T-helper 1 cell (primary cell): ENCODE measurements at places on chromosomes 7 and 10.

DNA sequence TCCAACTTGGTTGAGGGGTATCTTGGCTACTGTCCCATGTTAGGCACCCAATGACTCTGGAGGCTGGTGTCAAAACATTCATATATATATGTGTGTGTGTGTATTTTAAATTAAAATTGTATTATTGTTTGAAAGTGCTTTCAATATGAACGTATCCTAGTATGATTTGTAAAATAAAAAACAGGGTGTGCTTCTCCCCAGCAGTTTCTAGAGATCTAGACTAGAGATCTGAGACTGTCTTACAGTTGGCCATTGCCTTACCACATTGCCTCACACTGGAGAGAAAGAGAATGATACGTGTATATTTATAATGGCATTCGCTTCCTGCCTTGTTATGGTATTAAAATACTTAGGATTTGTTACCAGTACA, 1.2 kb downstream of the BAG3 start:
- DNase-seq, result no peak

DNA sequence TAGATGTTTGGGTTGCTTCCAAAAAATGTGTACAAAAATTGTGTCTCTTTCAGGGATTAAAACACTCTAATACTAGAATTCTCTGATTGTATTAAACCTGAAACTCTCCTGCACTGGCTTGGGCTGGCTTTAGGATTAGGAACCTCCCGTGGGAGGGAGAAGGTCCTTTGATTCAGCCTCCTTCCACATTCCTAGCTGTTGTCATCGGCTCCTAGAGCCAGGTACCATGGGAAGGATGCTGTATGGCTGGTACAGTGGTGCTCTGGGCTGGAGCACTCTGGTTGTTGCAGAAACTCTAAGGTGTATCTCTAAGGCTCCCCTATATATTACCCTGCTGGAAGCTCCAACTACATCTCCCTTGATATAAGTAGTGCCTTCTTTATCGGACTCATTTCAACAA, 245.2 kb upstream of the FOXK1 start:
- DNase-seq, result no peak

DNA sequence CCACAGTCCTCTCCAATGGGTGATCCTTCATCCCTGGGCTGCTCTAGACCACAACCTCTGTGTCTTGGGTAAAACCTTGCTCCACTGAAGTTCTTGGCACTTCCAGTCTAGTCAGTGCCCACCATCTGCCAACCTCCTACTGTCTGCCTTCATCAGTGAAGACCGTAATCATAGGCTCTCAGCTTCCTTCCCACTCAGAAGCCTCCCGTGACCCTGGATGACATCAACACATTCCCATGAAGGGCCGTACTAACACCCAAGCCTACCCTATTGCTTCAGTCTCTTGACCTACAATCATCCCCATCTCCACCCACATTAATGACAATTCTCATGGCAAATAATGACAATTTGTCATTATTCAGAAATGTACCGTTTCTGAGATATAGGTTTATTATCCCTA, 27.6 kb upstream of the GARS1 start:
- DNase-seq, result no peak

DNA sequence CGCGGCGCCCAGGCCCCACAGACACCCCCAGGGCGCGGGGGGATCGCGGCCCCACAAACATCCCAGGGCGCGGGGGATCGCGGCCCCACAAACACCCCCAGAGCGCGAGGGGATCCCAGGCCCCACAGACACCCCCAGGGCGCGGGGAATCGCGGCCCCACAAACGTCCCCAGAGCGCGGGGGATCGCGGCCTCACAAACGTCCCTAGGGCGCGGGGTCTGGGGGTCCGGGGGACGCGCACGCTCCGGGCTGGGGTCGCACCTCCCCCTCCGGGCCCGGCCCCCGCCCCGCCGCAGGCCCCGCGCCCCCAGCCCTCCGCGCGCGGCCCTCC, 382 bp downstream of the DIP2C start:
- no peak for DNase-seq

GRCh38 chr7:155701972-155702544, 57.6 kb downstream of the RBM33 start:
- DNase-seq, result no peak

DNA sequence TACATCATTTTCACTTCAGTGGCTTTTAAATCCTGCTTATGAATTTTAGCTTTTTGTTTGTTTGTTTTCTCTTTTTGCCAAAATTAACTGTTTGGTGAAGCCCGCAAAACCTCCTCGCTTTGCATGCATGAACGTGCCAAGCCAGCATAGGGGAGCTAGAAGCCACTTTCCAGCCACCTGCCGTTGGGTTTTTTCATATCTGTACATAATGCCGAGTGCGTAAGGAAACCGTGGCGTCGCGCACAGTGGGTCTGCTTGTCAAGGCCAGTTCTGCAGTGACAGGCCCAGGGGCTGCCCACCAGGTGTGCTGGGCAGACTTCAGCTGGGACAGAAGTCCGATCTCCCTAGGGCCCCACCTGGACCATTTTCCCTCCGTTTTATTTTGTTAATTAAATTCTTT, 41.1 kb downstream of the WIPI2 start:
- DNase-seq, result no peak

DNA sequence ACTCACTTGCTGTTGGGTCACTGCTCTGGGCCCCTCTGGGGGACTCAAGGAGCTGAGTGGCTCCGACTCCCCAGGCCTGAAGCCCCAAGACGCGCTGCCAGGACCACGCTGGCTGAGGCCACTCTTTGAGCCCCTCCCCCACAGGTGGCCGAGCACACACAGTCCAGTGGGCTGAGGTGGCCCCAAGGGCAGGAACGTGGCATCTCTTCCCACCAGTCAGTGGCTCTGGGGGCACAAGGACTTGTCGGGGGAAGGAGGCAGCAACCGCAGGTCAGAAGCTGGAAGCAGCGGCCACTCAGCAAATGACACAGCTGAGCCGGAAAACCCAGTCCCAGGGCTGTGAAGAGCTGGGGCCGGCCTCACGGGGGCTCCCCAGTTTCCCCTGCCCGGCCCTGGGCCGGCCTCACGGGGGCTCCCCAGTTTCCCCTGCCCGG, 24.1 kb downstream of the GRIFIN start:
- no peak for DNase-seq

GRCh38 chr10:14742815-14743214, 31.9 kb downstream of the FAM107B start:
- no peak for DNase-seq

GRCh38 chr10:117928741-117929140, 118.0 kb downstream of the RAB11FIP2 start:
- DNase-seq, result no peak

DNA sequence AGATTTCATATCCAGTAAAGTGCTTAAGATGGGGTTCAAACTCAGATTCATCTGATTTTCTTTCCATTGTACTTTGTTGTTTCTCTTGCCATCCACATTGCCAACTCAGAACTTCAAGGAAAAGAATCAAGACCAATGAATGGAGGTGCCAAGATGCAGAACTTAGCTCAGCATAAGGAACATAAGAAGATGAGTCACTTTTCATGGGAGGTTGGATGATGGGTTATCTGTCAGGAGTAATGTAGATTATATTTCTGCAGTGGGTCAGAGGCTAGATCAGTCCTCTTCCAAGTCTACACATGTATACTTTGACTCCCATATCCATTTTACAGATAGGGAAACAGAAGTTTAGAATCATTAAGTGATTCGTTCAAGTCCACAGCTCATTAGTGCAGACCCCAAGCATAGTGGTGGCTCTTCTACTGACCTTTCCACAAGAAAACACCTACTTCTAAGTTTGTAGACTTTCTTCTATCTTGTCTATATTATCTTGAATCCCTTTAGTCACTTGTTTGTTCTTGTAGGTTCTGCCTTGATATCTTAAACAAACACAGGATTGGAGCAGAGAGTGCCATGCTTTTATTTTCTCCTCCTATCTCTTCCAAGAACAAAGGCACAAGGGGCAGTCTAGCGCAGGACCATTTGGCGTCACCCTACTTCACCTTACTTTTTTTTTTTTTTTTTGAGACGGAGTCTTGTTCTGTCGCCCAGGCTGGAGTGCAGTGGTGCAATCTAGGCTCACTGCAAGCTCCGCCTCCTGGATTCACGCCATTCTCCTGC, 14.0 kb upstream of the ADD3 start:
- DNase-seq, result no peak

- DNase-seq, result no peak
Observed at GRCh38 chr7:87395442-87396020, 50.1 kb downstream of the CROT start.

DNA sequence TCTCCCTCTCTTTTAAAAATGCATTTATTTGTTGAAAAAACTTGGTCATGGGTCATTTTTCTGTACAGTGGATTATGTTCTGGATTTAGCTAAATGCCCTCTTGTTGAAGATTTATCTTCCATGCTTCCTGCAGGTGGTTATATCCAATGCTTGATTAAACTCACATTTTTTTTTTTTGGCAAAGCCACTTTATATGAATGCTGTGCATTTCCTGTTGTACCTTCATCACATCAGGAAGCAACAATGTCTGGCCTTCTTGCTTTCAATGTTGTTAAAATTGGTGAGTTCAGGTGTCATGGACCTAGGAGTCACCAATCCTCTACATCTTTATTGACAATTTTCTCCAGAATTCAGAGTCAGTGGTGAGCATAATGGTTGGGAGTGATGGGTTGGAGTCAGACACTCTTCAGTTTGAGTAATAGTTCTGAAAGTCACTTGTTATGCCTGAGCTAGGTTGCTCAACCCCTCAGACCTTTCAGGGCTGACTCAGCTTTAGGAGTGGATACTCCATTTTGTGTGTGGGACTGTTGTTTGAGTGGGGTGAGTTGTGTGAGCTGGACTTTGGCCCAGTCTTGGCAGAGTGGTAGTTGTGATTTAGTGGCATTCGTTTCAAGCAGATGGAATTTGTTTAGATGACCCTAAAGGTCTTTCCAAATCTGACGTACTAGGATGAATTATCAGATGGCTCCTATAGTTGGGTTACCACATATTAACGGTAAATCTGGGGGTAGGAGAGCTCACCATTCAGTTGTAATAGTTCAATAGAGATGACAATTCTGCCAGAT, 213.5 kb upstream of the ZNF32 start:
- no peak for DNase-seq

- DNase-seq, result no peak
Observed at GRCh38 chr10:48249004-48249762, 25.3 kb downstream of the FRMPD2 start.

DNA sequence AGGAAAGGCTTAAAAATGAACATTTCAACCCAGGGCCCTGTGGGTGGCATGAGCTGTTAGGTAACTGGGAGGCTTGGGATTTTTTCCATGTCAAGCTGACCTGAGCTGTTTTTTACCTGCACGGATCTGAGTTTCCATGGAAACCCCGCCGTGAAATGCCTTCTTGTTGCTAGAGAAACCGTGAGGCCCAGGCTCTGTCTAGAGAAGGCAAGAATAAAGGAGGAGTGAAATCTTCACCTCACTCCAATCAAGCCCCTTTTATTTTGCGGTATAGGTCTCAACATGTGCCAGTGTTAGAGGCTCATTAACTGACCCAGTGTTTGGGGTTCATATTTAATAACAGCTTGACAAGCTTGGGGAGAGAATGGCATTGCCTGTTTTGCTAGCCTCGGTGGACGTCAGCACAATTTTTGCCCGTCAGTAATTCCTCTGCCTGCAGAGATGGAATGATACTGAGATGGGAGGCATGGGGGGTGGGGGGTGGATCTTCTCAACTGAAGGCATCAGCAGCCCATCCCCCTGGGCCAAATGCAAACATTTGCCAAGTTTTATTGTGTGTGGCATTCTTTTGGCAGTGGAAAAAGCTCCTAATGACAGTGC, 48.9 kb upstream of the PDCD4 start:
- DNase-seq, result no peak

DNA sequence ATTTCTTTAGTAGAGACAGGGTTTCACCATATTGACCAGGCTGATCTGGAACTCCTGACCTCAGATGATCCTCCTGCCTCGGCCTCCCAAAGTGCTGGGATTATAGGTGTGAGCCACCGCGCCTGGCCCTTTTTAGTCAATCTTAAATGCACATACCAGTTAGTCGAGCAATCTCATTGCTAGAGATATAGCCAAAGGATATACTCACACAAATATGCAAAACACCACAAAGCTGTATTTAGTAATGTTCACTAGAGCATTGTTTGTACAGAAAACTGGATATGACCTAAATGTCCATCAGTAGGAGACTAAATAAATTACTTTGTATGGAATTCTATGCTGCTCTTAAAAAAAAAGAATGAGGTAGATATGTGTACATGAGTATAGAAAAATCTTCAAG, 24.5 kb upstream of the IL6 start:
- no peak for DNase-seq

GRCh38 chr7:34177476-34177875, 272.1 kb downstream of the BMPER start:
- no peak for DNase-seq

- no peak for DNase-seq
Observed at GRCh38 chr7:50687575-50688225, 95.0 kb downstream of the GRB10 start.

- DNase-seq, result no peak
Observed at GRCh38 chr7:30162622-30163124, 27.9 kb downstream of the MTURN start.

GRCh38 chr7:135353832-135354231, 120.2 kb downstream of the STRA8 start:
- DNase-seq, result no peak

DNA sequence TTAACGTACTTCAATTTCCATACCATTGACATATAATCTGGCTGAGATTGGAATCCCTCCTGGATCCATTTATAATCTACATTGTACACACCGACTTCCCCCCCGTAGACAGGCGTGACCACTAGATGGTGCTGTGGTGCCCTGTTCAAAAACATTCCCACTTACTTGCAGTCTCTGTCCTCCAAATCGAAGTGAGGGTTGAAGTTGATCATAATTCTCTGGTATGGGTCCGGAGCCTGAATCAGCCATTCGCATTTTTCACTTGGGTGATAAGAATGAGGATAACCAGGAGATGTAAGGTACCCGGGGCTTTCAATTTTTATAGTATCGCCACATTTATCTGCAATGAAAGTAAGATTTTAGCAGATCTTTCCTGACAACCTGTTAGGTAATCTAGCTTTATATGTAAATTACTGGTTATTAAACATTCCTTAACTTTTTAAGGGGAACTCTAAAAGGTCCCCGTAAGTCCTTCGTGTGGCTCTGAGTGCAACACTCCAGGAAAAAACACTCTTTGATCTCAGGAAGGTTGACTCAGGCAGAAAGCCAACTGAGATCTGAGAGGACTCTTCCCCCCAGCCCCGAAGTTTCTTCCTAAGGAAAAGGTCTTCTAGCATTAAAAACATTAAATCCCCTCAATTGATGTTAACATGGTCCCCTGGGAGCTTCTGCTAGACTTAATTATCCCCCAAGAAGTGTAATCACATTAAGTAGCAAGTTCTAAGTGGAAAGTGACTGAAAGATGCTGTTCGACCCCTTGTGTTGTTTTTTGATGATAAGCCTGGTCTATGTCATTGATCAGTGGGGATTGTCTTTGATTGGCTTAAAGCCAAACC, 3.7 kb downstream of the NRP1 start:
- DNase-seq, result peak; percentile 63

GRCh38 chr10:114322344-114322743, 82.0 kb downstream of the AFAP1L2 start:
- no peak for DNase-seq

GRCh38 chr7:23277359-23277989, 21.7 kb upstream of the MALSU1 start:
- DNase-seq, result no peak

GRCh38 chr10:69742928-69743602, 58.6 kb upstream of the COL13A1 start:
- DNase-seq, result no peak
